Activated CD8-positive, alpha-beta T cell treated with anti-CD3 and anti-CD28 coated beads for 36 hours (primary cell): ENCODE measurements at places on chromosomes 2 and 18. TPM values are rescaled to one million over a fixed set of nuclear protein-coding genes. Genes with fewer than 3 reads are reported as not detected.

GRCh38 chr2:205751569-205752031 lies 69.3 kb downstream of the NRP2 start:
- no peaks in the 10 kb centered on the region for H3K4me1 ChIP-seq
- DNase-seq = no peak
- no peak overlapping the region for H3K4me3 ChIP-seq

GRCh38 chr2:27009716-27010115 lies 23.0 kb upstream of the TMEM214 start:
- DNase-seq = no peak
- no peak overlapping the region for H3K4me3 ChIP-seq
- peaks cover 2% of the 10 kb centered on the region for H3K4me1 ChIP-seq
- no peak overlapping the region for H3K27ac ChIP-seq

- H3K4me3 ChIP-seq = no peak overlapping the region
- no peak for DNase-seq
- H3K4me1 ChIP-seq = peaks cover 17% of the 10 kb centered on the region
Observed at GRCh38 chr2:118903029-118903351, 39.0 kb upstream of the MARCO start.

DNA sequence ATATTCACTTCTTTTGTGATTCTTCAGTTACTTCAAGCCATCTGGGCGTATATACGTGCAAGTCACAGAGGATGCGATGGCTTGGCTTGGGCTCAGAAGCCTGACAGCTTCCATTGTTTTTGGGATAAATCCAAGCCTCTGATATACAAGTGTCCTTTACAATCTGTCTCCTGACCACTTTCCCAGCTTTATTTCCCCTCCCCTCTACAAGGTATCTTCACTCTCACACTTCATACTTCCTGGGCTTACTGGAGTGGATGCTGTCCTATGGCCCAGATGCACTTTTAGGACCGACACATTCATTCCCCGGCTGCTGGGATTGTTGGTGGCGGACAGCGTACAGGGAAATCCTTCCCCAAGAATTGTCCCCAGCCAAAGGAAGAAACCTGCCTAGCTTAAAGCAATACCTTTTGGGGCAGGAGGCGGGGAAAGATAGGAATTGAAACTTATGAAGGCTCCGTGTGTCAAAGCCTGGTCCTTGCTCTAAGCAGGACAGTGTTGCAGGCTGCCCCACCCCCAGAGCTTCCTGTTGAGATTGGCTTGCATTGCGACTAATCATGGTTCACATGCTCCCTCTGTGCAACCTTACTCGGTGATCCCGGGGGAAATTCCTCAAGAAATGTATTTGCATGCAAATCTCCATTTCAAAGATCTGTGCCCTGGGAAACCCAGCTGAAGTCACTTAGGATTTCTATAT lies 802.9 kb upstream of the ID2 start:
- H3K4me1 ChIP-seq = no peaks in the 10 kb centered on the region
- H3K27ac ChIP-seq = no peak overlapping the region
- no peaks in the 10 kb centered on the region for H3K27me3 ChIP-seq
- no peak overlapping the region for H3K4me3 ChIP-seq

DNA sequence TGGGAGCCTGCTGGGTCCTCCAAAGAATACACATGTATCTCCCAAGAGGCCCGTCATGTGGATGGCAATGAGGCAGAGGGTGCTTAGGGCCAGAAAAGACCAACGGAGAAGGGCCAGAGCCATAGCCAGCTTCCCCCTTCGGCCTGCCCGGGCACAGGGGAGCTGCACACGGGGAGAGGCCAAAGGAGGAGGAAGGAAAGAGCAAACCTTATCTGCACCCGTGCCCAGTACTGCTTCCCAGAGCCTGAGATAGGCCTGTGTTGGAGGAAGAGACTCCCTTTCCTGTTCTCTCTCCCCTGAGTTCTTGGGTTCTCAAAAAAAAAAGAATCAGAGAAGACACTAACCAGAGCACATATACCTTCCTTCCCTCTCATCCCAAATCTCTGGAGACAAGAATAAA lies 250.3 kb downstream of the ANAPC1 start:
- H3K4me3 ChIP-seq = no peak overlapping the region
- no peak for DNase-seq
- peaks cover 24% of the 10 kb centered on the region for H3K4me1 ChIP-seq
- peaks cover 12% of the 10 kb centered on the region for H3K27me3 ChIP-seq

DNA sequence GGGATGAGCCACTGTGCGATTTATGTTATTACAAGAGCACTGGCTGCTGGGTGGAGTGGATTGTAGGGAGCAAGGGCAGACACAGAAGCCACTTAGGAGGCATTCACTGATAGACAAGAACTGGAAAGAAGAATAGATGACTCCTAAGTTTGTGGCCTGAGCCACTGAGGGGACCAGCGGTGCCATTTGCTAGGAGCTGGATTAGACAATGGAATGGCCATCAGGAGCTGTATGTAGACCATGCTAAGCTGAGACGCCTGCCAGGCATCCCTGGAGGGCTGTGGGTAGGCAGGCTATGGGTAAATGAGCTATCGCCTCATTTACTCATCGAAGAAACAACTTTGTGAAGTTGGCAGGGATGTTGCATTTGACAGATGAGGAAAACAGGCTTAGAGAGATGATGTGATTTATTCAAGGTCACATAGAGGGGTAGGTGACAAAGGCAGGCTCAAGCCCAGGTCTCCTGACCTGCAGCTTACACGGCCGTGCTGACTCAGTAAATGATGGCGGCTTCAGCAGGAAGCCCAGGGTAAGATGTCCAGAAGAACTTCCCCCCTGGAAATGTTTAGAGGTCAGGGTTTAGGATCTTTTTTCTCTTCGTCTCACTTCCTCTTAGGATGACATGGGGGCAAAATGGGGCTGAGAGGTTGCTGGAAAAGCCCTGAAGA lies 2.8 kb downstream of the MFSD2B start:
- H3K36me3 ChIP-seq = no peaks in the 10 kb centered on the region
- no peak overlapping the region for H3K4me3 ChIP-seq
- DNase-seq = no peak
- H3K4me1 ChIP-seq = peaks cover 3% of the 10 kb centered on the region
- H3K27me3 ChIP-seq = peaks cover 23% of the 10 kb centered on the region

- DNase-seq = no peak
- no peaks in the 10 kb centered on the region for H3K4me1 ChIP-seq
- no peaks in the 10 kb centered on the region for H3K36me3 ChIP-seq
- no peak overlapping the region for H3K4me3 ChIP-seq
- H3K27me3 ChIP-seq = peaks cover 25% of the 10 kb centered on the region
Observed at GRCh38 chr2:151157000-151157735, 104.5 kb downstream of the RBM43 start.

DNA sequence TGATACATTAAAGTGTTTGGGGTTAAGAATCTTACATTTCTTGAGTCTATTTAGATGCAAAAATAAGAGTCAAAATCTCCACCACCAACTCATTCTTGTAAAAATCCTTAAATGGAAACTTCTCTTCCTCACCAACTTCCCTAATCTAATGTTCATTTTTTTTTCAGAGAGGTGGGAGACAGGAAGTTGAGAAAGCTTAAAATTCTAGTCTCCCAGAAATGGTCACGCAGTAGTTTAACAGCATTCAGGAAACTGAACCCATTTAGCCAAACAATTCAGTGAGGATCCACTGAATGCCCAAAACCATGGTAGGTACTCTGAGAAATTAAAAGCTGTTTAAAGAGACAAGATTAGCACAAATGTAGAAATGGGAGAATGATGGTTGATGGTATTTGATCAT lies 69.0 kb downstream of the TXNL1 start:
- no peaks in the 10 kb centered on the region for H3K36me3 ChIP-seq
- H3K27me3 ChIP-seq = peaks cover 2% of the 10 kb centered on the region
- H3K4me3 ChIP-seq = no peak overlapping the region
- DNase-seq = no peak
- no peaks in the 10 kb centered on the region for H3K4me1 ChIP-seq
- no peak overlapping the region for H3K27ac ChIP-seq

- no peak overlapping the region for H3K4me3 ChIP-seq
- peak overlapping the region; percentile 62 for H3K27ac ChIP-seq
Observed at GRCh38 chr2:216083464-216084281, 2.0 kb downstream of the TMEM169 start.

- no peak overlapping the region for H3K4me3 ChIP-seq
- H3K27ac ChIP-seq = no peak overlapping the region
- peaks cover 3% of the 10 kb centered on the region for H3K27me3 ChIP-seq
- H3K4me1 ChIP-seq = no peaks in the 10 kb centered on the region
Observed at GRCh38 chr2:143823876-143824275, 694.7 kb downstream of the ARHGAP15 start.

DNA sequence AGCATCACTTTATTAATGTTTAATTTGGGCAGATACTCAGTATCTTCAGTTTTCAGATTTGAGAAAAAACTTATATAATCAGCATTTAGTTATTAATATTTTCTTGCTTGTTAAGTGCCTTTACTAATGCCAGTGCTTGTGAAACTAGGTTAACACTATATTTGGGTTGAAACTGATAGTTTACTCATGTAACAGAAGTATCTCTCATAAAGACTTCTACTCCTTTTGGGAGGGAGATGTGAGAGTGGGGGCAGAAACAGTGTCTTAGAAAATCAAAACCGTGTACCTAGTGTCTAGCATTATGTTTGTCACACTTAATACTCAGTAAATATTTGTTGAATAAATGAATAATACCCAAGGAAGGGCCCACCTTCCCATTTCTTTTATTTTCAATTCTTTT lies 129.5 kb downstream of the MSTN start:
- H3K27ac ChIP-seq = no peak overlapping the region
- H3K27me3 ChIP-seq = peaks cover 3% of the 10 kb centered on the region
- H3K4me3 ChIP-seq = no peak overlapping the region
- no peak for DNase-seq

DNA sequence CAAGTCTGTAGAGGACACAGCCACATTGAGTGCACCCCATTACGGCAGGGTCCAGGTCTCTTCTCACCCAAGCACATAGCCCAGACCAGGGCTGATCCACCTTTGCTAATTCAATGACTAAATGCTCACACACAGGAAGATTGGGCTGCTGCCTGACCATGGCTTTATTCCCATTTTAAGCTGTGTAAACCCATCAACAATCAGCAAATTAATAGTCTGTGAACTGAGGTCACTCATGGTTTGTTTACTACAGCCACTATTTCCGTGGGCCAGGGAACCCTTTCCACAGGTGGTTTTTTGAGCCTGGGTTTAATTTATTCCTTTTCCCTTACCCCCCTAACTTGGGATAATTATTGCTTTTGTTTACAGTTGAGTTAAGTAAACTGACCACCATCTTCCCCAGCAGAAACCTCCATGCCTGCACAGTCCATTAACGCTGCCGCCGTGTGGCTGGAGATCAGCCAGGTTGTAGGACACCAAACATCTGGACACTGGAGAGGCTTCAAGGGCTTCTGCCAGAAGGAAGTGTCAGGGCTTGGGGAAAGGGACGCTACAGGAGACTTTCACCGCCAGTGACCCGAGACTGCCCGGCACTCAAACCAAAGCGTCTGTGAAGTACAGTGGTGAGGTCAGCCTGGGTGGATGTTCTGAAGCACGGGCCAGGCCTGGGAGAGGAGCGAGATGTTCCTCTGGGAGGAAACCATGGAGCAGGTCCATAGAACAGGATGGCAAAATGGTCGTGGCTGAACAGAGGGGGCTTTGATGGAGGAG lies 282.9 kb downstream of the DYSF start:
- no peak for DNase-seq
- no peak overlapping the region for H3K27ac ChIP-seq
- peaks cover 10% of the 10 kb centered on the region for H3K27me3 ChIP-seq
- no peaks in the 10 kb centered on the region for H3K36me3 ChIP-seq
- H3K4me3 ChIP-seq = no peak overlapping the region

DNA sequence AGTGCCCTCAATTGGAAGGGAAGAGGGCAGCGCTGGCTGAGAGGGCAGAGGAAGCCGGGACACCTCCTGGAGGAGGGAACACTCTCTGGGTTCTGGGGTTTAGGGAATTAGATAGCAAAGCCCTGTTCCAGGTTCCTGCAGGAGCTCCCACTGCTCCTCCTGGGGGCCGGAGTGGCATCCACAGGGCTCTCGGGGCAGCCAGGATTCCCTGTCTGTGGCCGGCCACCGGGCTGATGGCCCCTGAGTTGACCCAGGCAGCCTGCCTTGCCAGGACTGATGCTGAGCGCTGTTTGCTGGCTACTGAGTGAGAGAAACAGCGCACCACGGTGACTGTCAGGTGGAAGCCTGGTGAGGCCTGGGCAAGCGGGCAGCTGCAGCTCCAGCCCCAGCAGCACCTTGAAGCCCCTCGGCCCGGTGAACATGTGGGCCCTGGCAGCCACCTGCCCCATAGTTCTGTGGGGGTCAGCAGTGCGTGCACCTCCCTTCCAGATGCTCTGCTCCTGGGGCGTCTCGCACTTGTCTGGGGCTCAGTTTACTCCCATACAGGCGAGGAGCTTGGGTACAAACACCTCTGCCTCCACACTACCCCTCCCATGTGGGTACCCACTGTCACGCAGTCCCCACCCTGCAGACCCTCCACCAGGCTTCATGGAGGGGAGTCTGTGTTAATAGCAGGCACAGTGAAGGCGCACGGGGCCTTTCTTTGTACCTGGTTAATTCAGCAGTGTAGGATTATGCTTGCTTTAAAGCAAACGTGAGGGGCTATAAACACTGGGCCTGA lies 7.7 kb upstream of the ALLC start:
- DNase-seq = no peak
- peak overlapping the region; percentile 76 for H3K4me3 ChIP-seq
- H3K4me1 ChIP-seq = peaks cover 13% of the 10 kb centered on the region
- peak overlapping the region; percentile 94 for H3K27ac ChIP-seq

- H3K27me3 ChIP-seq = peaks cover 6% of the 10 kb centered on the region
- H3K4me1 ChIP-seq = no peaks in the 10 kb centered on the region
- H3K36me3 ChIP-seq = no peaks in the 10 kb centered on the region
- no peak overlapping the region for H3K27ac ChIP-seq
- DNase-seq = no peak
- no peak overlapping the region for H3K4me3 ChIP-seq
Observed at GRCh38 chr2:216936954-216937357, 77.1 kb upstream of the TNP1 start.

DNA sequence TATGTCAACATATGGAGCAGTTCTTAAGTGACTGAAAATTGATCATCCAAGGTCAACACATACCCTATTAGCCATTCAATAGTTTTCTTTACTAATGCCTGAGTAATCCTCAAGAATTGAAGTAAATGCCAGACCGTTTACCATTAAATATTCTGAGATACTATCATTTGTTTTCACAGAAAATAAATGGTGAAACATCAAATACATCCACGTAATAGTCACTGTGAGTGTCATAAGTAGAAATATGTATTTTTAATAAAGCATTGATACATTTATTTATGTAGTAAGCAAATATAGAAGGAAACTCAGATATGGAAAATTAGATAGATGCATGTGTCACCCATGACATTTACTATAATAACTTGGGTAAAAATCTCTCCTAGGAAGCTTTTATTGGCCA lies 927.8 kb upstream of the NRXN1 start:
- no peaks in the 10 kb centered on the region for H3K4me1 ChIP-seq
- no peaks in the 10 kb centered on the region for H3K27me3 ChIP-seq
- H3K36me3 ChIP-seq = no peaks in the 10 kb centered on the region
- no peak overlapping the region for H3K27ac ChIP-seq

GRCh38 chr2:774436-774835 lies 97.2 kb upstream of the TMEM18 start:
- DNase-seq = no peak
- peaks cover 10% of the 10 kb centered on the region for H3K4me1 ChIP-seq
- H3K27me3 ChIP-seq = no peaks in the 10 kb centered on the region
- no peak overlapping the region for H3K4me3 ChIP-seq
- no peak overlapping the region for H3K27ac ChIP-seq
- no peaks in the 10 kb centered on the region for H3K36me3 ChIP-seq

The MTCL1 gene
- total RNA-seq = 0.25 TPM

The NT5C1B gene
- total RNA-seq = not detected

The PRKAG3 gene
- not detected for total RNA-seq

The VSNL1 gene
- total RNA-seq = not detected

The CPS1 gene
- total RNA-seq = 2.6 TPM

The GAREM1 gene
- not detected for total RNA-seq

The ARHGEF4 gene
- 4.3 TPM for total RNA-seq

The MYO7B gene
- total RNA-seq = 0.65 TPM

The SCG2 gene
- not detected for total RNA-seq
